ENCODE measurements at places on chromosomes 5 and 9. TPM values are rescaled to one million over a fixed set of nuclear protein-coding genes. Genes with fewer than 3 reads are reported as not detected.

DNA sequence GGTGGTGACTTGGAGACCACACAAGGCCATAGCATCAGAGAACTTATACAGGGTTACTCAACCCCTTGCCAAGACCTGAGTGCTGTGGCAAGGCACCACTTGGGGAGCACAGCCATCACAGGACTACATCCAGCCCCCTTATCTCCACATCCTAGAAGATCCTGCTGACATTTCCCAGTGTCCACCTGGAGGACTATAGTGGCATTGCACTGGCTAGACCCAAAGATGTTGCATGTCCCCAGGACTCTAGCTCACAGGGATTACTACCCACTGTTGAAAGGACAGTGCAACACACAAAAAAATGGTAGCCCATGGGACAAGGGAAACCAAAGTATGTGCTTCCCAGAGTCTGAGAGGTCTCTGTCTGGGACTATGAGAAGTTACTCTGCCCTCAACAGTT lies 411.1 kb upstream of the NUDT12 start:
- DNase-seq: no peak

GRCh38 chr5:16493261-16493660 lies 27.7 kb upstream of the ZNF622 start:
- no peak for DNase-seq

DNA sequence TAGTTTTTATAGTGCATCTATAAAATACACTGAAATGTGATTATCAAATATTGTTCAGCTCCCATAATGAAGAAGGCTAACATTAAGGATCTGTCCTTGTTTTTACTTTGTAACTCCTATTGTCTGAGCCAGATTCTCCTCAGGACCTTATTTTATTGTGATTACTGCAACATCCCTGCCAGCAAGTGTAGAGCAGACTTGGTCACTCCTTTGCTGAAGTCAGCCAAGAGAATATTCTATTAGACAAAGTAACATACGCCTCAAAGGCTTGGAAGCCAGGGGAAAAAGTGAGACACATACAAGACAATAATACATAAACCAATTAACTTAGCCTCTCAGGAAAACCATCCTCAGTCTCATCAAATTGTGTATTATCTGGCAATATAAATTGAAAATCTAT lies 269.6 kb downstream of the ARL15 start:
- DNase-seq: no peak

DNA sequence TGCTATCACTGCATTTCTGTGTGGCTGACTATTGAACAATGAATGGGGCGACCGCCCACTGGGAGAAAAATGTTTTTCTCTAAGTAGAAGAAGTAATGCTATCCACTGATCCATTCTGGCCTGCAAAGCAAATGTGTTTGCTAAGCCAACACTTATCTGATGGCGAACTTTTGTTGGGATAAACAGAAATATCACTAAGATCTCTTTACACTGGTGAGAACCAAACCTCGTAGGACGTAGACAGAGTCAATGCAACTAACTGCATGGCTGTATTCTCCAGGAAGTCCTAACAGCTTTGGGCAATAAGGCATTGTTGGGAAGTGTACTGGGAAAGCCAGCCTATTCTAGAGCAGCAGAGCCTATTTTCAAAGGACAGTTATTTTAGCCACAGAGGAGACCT lies 77.7 kb downstream of the ANKH start:
- no peak for DNase-seq

- DNase-seq: no peak
Observed at GRCh38 chr9:111008158-111009075, 29.9 kb downstream of the LPAR1 start.

DNA sequence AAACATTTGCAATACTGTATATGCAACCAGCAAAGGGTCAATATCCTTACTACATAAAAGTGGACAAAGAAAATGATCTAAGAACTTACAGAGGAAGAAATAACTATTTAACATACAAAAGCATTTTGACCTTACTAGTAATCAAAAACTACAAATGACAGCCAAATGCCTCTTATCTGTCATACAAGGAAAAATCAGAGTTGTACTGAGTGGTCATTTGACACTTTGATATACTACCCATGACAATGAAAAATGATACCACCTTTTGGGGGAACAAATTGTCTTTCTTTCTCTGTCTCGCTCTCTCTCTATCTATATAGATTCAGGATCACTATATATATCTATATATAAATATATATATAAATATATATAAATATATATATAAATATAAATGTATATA lies 50.4 kb upstream of the ZSWIM6 start:
- no peak for DNase-seq

GRCh38 chr5:12861886-12862654 lies 957.8 kb upstream of the CTNND2 start:
- no peak for DNase-seq

DNA sequence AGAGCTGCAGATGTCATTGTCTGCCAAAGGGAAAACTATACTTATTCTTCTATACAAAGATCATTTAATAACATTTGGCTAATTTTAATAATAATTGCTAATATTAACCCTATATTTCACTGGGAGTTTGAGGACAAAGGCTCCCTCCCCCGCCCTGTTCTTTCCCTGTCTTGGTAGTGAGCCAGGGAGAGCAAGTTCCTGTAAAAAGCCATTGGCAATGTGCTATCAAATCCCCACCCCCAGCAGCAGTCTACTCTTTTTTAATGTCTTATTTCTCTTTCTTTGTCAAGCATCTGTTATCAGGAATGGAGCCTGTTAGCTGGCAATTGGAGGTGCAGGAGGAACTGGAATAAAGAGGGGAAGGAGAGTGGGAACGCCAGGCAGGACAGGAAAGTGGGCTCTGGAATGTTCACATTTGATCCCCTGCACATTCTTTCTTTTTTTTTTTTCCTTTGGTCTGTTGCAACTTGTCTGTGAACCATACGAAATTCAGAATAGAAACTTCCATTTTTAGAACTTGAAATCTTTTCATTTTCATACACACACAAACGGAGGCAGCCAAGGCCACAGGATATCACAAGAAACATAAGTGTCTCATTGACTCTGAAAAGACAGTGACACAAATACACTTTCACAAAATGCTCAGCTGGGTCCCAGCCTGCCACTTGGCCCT lies 664.8 kb upstream of the ZNF608 start:
- no peak for DNase-seq

GRCh38 chr5:53994148-53994547 lies 316.2 kb downstream of the ARL15 start:
- no peak for DNase-seq

DNA sequence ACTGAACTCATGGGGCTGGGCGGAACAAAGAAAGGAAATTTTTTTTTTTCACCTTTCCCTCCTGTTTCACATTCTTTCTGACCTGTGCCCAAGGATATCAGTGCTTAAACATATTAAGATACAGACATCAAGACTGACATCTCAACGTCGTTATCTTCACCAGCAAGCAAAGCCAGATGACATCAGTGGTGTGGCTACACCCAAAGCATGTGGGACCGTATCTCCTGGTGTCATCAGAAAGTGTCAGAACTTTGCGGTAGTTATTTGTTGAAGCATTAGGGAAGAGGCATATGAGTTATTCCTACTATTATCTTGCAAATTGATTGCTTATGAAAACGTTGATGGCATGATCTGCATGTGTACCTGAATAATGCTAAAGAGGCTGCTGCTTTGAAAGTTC lies 487.4 kb downstream of the TLE4 start:
- DNase-seq: no peak

GRCh38 chr9:74753650-74754049 lies 134.1 kb downstream of the TRPM6 start:
- DNase-seq: no peak

DNA sequence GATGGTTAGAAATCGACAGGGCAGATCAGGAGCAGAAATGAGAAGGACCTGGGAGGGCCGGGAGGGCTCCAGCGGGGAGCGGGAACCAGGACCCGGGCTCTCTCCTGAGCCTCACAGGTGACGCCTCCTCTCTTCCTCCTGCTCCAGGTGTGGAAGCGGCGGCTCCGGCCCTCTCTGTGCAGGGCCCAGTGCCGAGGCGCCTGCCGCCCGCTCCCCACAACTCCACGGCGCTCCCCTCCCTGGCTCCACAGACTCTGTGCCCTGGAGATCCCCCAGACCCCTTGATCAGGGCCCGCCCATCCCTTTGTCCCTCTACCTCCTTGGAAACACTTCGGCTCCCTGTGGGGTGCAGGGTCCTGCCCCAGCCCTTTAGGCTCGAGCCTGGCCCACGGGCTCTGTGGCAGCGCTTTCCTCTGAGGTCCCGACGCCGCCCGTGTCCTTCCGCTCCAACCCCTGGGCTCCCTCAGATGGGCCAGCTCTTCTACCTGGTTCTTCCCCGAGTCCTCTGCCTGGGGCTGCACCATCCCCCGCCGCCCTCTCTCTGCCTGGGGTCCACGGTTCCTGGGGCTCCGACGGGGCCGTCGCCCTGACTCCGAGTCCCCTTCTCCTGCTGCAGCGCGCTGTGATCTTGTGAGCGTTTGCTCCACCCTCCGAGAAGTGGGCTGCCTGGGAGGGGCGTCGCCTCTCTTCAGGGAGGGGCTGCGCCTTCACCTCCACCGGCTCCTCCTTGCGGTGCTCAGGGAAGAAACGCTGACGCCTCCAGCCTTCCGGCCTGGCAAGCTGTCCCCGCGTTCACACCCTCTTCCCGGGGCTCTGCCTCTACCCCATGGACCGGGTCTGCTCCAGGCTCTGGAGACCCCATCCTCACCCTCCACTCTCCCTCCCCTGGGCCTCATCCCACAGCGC lies 22.4 kb upstream of the SLC6A3 start:
- no peak for DNase-seq

DNA sequence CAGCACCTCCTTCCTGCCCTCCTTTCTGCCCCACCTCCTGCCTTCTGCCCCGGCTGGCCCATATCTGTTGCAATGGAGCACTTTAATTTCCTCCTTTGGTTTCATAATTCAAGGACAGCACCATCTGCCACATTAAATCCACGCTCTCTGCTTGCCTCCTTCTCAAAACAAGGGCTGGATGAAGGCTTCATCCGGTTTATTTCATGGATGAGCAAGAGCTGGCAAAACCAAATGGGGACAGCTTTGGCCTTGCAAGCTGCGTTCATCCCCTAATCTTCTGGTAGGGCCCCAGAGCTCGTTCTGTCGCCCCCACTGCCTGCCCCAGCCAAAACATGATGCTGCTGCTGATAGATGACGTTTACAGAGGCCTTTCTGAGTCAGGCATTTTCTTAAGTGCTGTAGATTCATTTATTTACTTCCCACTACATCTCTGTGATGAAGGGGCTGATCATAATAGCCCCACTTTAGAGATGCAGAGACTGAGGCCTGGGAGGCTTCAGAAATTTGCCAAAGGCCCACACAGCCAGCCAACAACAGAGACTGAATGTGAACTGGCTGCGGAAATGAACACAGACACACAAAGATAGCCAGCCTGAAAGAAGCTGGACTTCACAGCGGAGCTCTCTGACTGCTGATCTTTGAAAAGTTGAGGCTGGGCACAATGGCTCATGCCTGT lies 115.6 kb upstream of the CPEB4 start:
- no peak for DNase-seq

DNA sequence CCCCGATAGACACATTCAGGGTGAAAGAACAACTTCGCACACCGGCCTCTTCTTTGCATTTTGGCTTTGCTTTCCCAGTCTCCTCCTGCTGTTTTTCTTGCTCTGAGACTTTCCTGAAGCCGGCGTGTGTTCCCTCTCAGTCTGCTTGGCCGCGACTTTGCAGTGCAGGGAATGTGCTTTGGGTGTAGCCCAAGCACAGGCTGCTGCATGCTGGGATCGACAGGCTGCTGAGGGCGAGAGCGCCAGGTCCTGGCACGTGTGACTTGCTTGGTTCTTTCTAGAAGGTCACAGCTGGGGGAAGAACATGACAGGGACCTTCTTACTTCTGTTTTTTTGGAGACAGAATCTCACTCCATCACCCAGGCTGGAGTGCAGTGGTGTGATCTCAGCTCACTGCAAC lies 40.6 kb downstream of the TENT4A start:
- DNase-seq: no peak

DNA sequence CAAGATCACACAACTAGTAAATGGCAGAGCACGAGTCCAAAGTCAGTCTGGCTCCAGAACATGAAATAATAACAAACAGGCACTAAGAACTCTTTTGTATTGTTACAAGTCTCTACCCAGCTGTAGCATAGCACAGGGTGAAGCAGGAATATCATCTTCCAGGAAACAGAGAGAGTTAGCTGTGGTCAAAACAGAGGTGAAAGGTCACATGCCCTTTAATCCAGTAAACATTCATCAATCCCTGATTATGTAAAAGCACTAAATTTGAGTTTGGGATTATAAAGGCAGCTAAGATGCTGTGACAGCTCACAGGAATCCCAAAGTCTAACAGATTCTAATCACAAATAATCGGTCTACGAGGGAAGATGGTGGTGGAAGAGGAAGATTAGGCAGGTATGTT lies 133.0 kb upstream of the ASTN2 start:
- DNase-seq: no peak

DNA sequence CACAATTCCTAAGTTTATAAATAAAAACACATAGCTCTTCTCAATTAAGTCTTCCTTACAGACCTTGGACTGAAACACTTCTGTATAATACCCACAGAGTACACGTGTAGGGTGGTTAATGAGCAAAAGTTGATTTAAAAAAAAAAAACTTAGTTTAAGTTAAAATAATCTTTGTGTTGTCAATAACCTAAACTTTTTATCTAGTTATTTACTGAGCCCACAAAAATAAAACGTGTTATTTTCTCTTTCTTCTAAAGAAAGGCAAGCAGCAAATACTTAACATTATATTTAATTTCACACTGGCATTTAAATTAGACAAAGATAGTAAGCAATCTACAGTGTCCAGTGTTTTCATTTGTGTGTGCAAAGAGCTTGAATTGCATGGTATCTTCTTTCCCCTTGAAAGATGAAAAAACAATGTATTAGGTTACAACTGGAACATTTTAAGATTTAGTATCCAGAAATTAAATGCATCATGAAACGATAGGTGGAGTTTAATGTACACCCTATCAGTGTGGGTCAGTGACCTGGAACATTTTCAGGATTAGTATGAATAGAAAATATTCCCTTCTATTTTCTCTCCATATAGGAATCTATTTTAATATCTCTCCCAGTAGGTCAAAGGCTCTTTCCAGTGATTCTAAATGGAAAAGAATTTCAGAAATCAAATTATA lies 1014.8 kb downstream of the NR2F1-AS1 start:
- DNase-seq: no peak

DNA sequence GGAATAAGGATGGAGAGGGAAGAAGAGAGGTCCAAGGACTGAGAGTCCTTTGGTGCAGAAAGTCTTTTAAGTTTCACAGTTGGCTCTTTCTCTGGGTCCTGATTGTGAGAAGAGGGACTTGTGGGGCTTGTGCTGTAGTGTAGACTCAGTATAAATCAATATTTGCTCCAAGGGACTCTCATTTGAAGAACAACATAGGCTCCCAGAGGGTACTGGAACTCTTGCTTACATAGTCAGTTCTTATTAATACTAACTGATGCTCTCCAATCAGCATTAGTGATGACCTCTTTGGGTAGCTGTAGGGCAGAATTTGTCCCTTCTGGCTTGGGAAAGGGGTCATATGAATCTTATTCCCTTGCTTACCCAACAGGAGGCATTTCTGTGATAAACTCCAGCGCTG lies 62.5 kb upstream of the CXCL14 start:
- no peak for DNase-seq

TAF11L10 gene
- total RNA-seq: not detected

ST8SIA4 gene
- 23.5 TPM for total RNA-seq

PFN3 gene
- not detected for total RNA-seq

All from omental fat pad (tissue), 4 donors.